ENCODE measurements at places on chromosomes 13 and 19.

DNA sequence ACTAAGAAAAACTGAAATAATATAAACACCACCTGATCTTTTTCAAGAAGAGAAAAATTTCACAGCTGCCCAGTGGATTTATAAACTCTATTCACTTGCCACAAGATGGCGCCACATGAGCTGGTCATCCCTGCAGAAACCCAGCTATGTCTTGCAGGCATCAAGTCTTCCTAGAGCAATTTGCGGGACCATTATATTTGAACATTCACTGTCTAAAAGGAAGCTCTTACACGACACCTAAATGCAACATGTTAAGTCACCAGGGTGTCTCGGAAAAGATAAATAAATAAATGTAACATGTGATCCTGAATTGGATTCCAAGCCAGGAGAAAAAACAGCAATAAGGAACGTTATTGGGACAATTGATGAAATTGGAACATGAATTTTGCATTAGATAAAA, 20.3 kb upstream of the AKT2 start:
- DNase-seq, result peak; percentile 54

DNA sequence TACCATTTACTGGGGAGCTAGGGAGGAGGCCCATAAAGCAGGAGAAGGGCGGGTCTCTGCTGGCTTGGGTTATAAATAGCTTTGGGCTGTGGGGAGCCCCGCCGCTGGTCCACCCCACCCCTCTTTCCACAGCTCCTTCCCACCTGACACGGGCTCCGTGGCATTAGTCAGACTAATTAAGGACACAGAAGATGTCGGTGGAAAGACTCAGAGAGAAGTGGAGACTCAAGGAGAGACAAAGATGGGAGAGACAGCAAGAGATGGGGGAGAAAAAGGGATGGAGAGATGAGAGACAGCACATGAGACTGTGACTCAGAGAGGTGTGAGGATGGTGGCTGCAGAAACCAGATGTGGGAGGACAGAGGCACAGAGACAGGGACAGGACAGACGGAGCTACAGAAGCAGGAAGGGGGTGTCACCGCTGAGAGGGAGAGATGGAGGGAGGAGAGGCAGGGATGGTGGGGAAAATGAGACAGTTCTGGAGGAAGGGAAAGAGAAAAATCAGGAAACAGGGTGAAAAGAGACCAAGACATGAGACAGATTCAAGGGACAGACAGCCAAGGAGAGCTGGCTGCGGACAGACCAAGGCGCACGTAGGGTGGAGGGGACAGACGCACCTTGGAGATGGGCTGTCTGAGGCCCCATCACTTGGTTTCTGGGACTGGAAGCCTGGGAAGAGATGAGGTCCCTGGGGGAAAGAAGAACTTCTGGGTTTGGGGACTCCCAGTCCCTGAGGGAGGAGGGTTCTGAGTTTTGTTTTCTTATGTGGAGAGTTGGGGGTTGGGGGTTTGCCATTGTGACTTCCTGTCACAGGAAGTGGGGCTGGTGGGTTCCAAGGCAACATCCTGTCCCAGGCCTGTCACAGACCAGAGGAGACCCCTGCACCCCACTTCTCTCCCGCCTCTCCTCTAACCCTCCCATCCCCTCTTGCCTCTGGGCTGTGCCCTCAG, 4.1 kb downstream of the ARHGEF1 start:
- DNase-seq, result no peak

GRCh38 chr13:59487883-59488282, 675.8 kb downstream of the DIAPH3 start:
- no peak for DNase-seq

DNA sequence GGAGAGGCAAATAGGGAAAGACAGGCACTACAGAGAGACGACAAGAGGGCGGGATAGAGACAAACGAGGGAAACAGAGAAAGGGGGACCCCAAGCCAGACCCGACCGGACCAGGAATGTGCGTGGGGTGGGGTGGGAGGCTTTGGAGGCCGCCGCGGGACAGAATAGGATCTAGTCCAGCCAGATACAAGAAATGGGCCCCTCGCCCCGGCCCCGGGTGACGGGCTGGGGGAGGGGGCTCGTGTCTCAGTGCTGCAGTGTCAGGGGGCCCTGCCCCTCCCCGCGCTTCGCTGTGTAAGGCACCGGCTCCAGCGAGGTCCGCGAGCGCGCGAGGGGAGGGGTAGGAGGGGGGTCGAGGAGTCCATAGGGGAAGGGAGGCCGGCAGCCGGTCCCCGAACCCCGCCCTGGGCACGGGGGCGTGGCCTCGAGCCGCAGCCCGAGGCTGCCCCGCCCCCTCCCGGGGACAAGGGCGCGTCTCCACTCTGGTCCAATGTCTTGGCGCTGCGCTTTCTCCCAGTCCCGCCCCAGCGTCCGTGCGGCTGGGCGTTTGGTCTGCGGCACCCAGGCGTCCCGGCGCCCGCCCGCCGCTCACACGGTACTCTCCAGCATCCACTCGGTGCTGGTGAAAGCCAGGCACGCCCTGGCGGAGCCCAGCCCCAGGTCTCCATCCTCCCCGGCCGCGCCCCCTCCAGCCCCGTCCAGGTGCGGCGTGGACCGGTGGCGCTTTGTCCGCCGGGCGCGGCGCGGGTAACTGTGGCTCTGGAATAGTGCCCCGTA, 11.0 kb downstream of the IFNL1 start:
- DNase-seq, result no peak

DNA sequence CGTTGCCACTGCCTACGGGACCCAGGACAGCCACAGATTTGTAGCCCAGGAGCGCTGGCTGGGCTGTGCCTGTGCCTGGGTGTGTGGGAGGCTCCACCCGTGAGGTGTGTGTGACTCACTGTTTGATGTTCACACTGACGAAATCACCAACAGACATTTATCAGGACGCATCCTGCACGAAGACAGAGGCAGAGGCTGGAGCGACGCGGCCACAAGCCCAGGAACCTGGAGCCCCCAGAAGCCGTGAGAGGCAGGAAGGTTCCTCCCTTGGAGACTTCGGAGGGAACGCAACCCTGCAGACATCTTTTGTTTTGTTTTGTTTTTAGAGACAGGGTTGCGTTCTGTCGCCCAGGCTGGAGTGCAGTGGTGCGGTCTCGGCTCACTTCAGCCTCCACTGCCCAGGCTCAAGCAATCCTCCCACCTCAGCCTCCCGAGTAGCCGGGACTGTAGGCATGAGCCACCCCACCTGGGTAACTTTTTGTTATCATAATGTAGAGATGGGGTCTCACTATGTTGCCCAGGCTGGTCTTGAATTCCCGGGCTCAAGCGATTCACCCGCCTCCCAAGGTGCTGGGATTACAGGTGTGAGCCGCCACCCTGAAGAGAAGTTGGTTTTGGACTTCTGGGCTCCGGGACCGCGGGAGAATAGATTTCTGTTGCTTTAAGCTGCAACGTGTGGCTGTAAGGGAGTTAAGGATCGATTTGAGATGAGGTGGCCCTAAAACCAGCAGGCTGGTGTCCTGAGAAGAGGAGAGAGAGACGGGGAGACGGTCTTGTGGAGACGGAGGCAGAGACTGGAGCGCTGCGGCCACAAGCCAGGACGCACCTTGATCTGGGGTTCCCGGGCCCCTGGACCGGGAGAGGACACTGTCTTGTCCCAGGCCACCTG, 24.9 kb upstream of the WDR18 start:
- DNase-seq, result peak; percentile 94

DNA sequence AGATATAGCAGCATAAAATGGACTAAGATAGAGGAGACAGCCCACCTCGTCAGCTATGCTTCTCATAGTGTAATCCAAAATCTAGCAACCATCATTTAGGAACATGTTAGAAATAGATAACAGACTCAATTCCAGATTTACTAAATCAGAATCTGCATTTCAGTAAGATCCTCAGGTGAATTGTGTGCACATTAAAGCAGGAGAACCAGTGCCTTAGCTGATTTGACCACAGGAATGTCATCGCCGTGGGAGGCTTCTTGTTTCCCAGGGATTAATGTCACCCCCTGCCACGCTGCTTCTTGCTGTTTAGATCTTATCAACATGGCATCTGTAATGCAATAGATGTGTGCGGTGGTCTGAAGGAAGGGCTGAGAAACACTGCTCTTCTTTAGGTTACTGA, 84.0 kb downstream of the GPC5 start:
- no peak for DNase-seq

DNA sequence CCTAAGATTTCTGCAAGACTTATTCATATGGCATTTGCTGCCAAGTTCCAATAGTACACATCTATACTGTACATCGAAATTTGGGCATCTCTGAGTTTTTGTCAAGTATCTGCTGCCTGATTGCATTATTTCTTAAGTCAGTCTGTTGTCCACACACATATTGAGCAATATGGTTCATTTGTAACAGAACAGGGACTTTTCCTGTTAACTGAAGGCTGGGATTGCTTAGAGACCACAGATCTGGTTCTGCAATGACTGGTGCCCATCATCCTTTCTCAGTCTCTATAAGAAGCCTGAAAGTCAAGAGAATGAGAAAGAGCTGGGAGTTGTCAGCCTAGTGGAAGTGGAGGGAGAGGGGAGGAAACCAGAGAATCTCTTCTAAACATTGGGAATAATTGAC, 22.5 kb upstream of the MYCBP2 start:
- no peak for DNase-seq

DNA sequence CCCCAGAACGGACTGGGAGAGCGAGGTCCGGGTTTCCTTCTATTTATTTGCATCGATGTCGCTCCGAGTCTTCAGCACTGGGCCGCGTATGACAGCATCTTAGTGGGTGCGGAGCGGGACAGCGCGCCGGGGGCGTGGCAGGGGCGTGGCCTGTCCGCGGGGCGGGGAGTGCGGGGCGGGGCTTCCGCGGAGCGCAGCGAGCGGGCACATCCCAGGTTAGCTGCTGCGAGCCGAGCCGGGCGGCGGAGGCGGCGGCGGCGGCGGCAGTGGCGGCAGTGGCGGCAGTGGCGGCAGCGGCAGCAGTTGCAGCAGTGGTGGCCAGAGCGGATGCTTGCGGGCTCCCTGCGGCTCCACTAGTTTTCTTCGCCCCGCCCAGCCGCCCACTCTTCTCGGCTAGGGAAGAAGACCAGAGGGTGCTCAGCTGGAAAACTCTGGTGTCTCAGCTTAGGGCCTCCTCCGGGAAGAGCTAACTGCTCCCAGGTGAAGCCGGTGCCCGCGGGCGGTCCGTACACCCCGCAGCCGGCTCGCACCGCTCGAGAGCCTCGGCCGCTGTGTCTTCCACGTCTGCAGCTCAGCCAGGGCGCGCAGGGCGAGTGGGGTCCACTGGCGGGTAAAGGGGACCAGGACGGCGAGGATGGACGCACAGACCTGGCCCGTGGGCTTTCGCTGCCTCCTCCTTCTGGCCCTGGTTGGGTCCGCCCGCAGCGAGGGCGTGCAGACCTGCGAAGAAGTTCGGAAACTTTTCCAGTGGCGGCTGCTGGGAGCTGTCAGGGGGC, at the start of gene GPC5:
Gene GPC5 (plus strand): TSS at position 209 of the 776 bp plus-strand sequence.
- peak; percentile 94 for DNase-seq

GRCh38 chr19:45820413-45821102, 5.5 kb upstream of the RSPH6A start:
- DNase-seq, result no peak

Measured in posterior cingulate gyrus (tissue), 11 donors.